Islet precursor cell (in vitro differentiated cells): ENCODE measurements at places on chromosomes 5 and 9.
A peak's percentile ranks its signal among the peaks of the same experiment; 100 is the strongest.

DNA sequence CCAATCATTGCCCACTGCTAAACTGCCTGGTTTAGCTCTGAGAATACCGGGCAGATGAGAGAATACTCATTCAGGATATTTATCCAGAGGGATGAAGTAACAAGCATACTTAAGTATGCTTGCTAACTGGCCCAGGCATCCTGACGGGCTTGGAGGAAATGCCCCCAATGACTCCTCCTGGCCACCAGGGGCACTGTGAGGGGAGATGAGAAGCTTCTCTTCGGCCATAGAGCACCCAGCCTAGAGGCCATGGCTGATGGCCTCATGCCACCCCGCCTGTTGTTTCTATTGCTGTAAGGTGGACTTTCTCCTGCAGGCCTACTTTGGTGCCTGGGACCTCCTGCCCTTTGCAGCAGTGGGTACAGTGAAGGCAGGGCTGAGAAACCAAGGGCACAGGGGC lies 134.5 kb upstream of the FSTL4 start:
- DNase-seq: peak; percentile 45

- DNase-seq: no peak
These were observed 8.9 kb downstream of the ZNF366 start for GRCh38 chr5:72498284-72498683.

DNA sequence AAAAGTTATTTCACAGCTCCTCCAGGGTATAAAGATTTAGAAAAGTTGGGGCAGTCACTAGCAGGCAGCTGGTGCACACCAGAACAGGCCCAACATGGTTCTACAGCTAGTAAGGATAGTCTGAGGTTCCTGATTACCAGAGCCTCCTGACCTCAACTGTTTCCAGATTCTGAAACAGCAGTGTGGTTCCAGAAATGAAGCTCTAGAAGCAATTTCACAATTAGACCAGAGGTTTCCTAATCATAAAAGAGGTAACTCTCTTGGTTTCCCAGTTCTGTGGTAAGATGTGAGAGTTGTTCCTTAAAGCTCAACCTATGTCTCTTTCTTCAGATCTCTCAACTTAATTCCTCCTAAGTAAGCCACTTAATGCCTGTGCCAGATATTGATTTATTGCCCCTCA lies 11.9 kb downstream of the AGTPBP1 start:
- no peak for DNase-seq

DNA sequence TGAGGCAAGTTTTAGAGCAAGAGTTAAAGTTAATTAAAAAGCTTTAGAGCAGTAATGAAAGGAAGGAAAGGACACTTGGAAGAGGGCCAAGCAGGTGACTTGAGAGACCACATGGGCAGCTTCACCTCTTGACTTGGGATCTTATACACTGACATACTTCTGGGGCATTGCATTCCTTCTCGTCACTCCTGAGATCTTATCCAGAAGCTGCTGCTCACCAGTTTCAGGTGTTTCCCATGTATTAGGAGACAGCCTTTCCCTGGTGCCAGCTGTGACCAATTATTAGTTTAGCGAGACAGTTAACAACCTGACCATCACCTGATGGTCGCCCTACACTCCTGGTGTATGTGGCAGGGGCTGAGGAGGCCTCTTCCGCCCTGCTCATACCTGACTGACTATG lies 382.1 kb downstream of the KDM4C start:
- no peak for DNase-seq

DNA sequence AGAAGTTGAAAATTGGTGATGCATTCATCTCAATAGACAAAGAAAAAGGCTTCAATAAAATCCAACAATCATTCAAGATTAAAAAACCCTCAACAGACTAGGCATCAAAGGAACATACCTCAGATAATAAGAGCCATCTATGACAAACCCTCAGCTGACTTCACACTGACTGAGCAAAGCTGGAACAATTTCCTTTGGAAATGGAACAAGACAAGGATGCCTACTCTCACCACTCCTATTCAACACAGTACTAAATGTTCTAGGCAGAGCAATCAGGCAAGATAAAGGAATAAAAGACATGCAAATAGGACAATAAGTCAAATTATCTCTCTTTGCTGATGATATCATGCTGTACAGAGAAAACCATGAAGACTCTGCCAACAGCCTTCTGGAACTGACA lies 1188.1 kb downstream of the DTWD2 start:
- no peak for DNase-seq

DNA sequence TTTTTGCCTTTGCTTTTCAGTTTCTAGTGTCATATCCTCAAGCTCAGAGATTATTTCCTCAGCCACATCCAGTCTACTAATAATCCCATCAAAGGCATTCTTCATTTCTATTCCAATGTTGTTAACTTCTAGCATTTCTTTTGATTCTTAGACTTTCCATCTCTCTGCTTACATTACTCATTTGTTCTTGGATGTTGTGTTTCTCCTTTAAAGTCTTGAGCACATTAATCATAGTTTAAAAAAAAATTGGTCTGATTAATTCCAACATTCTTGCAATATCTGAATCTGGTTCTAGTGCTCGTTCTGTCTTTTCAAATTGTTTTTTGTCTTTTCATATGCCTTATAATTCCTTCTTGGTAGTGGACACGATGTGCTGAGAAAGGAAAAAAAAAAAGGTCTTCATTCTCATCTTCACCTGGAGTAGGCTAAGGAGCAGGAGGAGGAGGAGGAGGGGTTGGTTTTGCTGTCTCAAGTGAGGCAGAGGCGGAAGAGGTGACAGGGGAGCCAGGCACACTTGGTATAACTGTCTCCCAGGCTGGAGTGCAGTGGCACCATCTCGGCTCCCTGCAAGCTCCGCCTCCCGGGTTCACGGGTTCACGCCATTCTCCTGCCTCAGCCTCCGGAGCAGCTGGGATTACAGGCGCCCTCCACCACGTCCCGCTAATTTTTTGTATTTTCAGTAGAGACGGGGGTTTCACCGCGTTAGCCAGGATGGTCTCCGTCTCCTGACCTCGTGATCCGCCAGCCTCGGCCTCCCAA lies 16.3 kb downstream of the PRXL2C start:
- no peak for DNase-seq

DNA sequence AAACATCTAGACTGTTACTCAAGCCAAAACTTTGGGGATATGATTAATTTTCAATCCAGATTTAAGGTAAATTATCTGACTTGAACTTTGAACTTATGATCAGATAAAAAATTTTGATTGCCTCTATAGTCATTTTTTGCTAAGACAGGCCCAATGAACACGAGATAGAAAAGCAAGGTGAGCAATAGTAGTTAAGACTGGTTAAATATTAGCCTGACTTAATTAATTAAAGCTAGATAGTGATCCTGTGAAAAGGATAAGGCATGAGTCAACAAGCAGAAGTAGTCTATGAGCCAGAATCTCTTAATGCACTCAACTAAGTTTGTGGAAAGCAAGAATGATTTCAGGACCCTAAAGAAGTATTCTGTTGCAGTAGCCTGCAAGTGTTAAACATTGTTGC lies 66.5 kb downstream of the PDE4D start:
- no peak for DNase-seq

GRCh38 chr5:154669402-154669801 lies 85.8 kb upstream of the LARP1 start:
- DNase-seq: no peak

GRCh38 chr9:81906671-81907070 lies 21.6 kb upstream of the SPATA31D4 start:
- no peak for DNase-seq

GRCh38 chr9:110559869-110560268 lies 19.7 kb downstream of the SVEP1 start:
- no peak for DNase-seq

- DNase-seq: no peak
These were observed 1.6 kb downstream of the ATP10B start for GRCh38 chr5:160850421-160850820.

DNA sequence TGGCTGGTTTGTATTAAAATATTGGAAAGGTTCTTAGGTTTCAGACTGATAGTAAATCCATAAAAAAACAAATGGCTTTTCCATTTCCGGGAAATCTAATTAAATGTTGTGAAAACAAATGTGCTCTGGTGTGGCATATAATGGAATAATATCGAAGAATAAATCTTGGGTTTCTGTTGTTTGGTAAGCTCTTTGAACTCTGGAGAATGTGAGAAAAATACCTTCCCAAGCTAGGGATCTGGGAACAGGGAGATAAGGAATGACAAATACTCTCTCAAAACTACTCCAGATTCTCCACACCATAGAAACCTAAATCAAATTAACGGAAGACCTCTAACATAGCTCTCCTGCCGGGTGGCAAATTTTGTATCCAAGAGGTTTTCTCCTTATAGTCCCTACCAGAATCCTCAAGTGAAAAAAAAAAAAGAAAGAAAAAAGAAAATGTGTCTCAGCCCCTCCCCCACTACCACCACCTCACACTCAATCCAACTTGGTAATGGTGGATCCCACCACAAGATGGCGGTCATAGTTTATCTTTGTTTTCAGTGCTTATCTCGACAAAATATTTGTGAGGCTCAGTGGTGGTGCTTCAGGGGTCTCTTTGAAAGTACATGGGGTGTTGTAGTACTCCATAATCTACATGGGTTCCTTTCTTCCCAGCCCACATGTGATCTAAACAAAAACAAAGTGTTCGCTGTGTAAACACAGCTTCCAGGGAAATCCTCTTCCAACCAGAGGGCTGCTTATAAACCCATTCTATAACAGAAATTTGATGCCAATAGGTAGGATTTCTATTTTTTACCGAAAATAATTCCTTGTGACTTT lies 54.5 kb upstream of the FST start:
- DNase-seq: peak; percentile 72

- DNase-seq: no peak
These were observed 10.7 kb downstream of the TNFAIP8 start for GRCh38 chr5:119366540-119366881.

DNA sequence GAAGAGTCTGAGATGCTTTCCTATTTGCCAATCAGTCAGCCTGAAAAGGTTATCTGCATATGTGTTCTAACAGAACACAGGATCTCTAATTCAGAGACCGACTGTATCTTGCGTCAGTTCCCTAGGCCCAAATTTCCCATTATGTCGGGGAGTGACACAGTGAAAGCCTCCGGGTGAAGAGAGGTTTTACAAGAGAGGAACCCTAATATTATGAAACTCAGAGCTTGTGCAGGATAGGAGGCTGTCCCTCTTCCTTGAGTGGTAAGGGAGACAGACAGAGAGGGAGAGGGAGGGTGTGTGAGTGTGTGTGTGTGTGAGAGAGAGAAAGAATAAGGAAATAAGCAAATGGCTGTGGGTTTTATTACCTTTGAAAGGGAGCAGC lies 1.9 kb downstream of the CD14 start:
- no peak for DNase-seq

GRCh38 chr9:95305770-95306492 lies 11.6 kb downstream of the FANCC start:
- DNase-seq: no peak

- no peak for DNase-seq
These were observed 192.4 kb downstream of the DOCK8 start for GRCh38 chr9:406886-407654.

GRCh38 chr5:6373081-6373846 lies 5.1 kb downstream of the MED10 start:
- peak; percentile 26 for DNase-seq

DNA sequence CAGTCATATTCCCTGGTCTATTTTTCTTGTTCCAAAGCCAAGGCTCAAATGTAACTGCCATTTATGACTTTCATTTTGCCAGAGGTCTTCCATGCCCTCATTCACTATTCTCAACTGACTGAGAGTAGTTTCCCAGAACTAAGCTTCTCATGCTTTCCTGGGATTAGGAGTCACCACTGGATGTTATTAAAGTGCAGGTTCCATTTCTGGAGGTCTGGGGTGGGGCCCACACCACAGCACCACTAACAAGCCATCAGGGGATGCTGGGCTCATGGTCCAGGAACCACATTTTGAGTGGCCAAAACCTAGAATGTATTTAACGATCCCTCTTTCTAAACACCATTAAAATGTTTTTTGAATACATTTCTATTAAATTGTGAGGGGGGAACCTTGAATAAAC lies 677.6 kb downstream of the SEMA5A start:
- no peak for DNase-seq

DNA sequence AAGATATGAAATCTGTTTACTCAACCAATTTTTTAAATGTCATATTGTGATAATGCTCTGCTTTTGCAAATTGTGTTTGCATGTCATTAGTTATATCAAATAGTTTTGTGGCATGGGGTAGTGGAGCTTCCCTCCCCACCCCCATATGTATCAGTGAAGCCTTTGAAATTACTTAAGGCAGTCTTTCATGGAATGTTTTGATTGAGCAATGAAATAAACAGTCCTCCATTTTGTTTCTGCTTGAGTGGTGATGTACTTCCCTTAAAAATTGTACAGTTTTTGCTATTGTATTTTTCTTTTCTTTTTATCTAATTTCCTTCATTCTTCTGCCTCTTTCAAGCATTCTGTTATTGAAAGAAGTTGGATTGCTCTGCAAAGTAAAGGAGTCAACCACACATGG lies 3.5 kb downstream of the SOWAHA start:
- no peak for DNase-seq

GRCh38 chr5:61020415-61020814 lies 75.4 kb downstream of the NDUFAF2 start:
- no peak for DNase-seq

GRCh38 chr5:56172241-56172640 lies 60.9 kb downstream of the ANKRD55 start:
- DNase-seq: no peak
